Common myeloid progenitor, CD34-positive (primary cell): ENCODE measurements at places on chromosomes 1 and 21.

- peak; percentile 98 for DNase-seq
Measured at GRCh38 chr21:29656504-29657239, 283.1 kb downstream of the GRIK1 start.

- no peak for DNase-seq
Measured at GRCh38 chr1:4263699-4264098, 363.6 kb upstream of the C1orf174 start.

- DNase-seq = no peak
Measured at GRCh38 chr1:97451046-97451826, 469.6 kb downstream of the DPYD start.

GRCh38 chr1:206568256-206568655 lies 44.0 kb downstream of the EIF2D start:
- no peak for DNase-seq

DNA sequence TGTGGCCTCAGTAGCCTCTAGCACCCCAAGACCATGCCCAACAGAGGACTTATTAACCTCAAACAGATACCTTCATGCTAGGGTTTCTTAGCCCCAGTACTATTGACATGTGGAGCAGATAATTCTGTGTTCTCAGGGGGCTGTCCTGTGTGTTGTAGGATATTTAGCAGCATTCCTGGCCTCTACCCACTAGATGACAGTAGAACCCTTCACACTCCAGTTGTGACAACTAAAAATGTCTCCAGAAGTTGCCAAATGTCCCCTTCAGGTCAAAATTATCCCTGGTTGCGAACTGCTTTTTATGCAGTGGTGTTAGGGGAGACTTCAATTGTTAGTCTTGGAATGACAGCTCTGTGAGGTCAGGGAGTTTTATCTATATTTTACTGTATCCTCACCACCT lies 8.1 kb downstream of the KAZN start:
- peak; percentile 42 for DNase-seq

DNA sequence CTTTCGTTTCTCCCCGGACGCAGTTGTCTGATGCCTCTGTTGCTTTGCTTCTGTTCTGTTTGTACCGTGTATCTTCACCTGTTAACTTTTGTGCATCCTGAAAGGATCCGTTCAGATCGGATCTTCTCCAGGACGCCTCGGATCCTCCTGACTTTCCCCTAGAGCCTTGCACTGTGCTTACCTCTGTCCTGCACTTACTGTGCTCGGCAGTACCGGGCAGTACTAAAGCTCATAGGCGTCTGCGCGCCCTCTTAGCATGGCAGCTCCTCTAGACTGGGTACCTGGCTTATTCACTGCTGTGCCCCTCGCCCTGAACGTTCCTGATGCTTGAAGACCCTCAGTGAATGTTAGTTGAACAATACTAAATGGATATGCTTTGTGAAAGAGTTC lies 934 bp downstream of the SCP2 start:
- DNase-seq = no peak

- no peak for DNase-seq
Measured at GRCh38 chr1:7490576-7490975, 280.5 kb upstream of the VAMP3 start.

GRCh38 chr1:83520797-83521196 lies 478.1 kb downstream of the TTLL7 start:
- DNase-seq = no peak

DNA sequence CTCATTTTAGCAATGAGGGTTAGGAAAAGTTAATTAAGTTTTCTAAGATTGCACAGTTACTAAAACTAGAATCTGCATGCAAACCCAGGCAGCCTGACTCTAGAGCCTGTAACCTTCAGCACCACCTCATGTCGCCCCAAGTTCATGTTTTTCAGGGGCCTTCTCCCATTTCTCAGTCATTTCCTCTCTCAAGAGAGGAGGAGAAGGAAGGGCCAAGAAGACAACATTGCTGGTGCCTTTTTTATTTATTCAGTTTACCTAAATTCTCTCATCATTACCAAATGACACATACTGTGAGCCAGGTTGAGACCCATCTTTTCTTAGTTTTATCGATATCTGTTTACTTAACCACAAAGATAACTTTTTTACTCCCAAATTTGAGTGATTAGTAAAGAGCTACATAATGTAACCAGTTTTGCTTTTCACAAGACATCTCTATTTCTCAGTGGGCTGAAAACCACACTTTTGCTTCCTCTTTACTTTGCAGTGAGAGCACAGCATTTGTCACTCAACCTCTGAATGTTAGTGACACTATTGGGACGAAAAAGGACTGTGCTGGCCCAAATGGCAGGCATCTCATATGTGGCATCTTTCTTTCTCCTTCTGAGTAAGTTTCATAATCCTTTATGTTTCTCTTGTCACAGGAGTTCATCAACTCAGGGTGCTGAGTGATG lies at the start of gene CD101:
CD101 (plus strand) TSS at position 507 of the 674 bp plus-strand sequence; CDS start at position 565, 58 bp downstream.
- DNase-seq = peak; percentile 80

DNA sequence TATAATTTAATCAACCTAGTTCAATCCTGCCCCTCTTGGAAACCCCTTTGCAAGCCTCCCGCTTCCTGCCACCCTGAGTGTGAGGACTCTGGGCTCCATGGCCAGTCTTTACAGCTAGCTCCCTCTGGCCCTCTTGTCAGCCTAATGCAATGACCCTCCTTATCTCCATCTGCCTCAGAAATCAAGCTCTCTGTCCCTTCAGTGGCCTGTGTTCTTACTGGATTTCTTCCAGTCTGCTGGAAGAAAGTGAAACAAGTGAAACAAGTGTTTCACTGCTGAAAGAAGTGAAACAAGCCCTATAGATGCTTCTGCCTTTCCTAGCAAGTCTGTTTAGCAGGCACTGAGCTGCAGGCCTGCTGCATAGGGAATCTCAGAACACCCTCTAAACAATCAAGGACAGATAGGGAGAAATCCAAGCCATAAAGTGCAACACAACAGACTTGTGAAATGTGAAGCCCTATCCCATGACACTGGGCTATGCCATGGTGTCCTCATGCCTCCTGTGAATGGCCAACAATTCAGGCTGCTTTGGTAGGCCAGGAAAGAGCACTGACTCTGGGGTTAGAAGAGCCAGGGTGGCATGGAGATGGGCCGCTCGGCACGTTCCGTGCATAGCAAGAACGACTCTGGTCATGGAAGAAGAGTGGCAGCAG lies 55.9 kb downstream of the FAM163A start:
- no peak for DNase-seq

DNA sequence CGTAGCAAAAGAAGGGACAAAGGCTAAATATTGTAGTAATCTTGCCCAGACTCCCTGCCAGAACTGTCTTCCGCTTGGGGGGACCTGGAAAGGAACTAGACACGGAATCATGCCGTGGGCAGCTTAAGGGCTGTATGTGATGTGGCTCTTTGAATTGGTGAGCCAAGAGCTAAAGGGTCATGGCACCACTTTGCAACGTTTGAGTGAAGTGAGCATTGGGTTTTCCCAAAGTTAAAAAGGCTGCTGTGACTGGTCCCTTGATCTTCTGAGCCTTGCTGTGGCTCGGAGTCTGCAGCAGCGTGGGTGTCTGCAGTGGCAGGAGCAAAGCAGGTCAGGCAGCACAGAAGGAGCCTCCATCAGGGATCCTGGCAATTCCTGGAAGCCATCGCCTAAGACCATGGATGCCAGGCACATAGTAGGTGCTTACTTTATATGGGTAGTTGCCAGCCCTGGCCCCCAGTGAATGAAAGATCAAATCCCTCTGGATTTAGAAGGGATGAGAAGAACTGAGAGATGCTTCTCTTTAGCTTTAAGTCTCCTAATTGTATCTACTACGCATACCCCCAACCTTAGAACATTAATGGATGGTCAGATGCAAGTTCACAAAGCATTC lies 1.8 kb downstream of the SMYD2 start:
- no peak for DNase-seq

DNA sequence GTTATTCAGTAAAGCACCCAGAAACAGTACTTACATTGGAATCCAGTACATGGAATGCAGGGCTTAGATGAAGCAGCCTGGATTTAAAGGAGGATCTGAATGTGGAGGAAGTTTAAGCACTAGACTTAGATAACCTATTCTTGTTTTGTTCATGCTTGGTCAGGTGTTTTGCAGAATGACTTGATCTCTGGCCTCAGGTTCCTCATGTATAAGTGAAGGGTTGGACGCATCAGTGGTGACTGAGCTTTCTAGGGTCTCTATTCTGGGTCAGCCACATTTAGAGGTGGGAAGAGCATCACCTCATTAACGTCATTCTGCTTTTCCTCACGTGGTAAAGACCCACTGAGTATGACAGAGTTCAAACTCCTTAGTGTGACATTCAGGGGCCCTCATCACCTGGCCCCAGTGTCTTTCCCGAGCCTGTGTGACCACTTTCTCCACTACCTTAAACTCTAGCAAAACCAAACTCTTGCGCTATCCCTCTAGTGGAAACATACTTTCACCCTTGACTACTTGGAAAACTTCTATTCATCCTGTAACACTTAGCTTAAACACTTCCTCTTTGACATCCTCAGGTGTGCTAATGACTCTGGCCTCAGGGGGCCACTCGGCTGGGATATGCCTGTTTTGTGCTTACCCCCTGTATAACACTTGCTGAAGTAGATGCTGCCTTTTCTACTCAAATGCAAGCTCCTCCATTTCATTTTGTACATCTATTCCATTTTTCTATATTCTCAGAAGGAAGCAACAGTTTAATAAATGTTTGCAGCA lies 871 bp upstream of the ERICH3 start:
- peak; percentile 11 for DNase-seq

GRCh38 chr1:198929961-198930599 lies 291.2 kb downstream of the PTPRC start:
- DNase-seq = peak; percentile 75

- DNase-seq = no peak
Measured at GRCh38 chr1:223208164-223209076, 65.4 kb upstream of the TLR5 start.

- DNase-seq = no peak
Measured at GRCh38 chr1:225228871-225229303, 199.0 kb downstream of the LBR start.

- no peak for DNase-seq
Measured at GRCh38 chr1:76998582-76999223, 131.4 kb downstream of the ST6GALNAC5 start.
